Stimulated activated CD4-positive, alpha-beta T cell treated with anti-CD3 and anti-CD28 coated beads, Interleukin-1b, Interleukin-23, amount 100 ng/mL, for 1 hour (primary cell): ENCODE measurements at places on chromosomes 5 and 9.

DNA sequence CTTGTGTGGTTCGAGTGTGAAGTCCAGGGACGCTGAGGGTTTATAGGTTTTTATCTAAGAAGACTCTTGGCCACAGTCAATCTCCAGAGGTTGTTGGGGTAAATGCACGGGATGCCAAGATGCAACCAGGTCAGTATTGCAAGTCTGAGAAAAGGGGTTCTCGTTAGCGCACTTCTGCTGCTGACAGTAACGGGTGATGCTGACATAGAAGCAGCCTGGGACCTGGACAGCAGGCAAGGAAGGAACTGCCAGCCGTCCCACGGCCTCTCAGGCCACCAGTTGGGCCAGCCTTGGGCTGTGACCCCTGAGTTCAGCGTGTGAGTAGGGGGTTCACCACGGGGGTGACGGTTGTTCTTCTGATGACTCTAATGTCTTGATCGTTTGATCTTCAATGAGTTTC is 39.0 kb downstream of the TENT4A start:
- no peak for DNase-seq

GRCh38 chr9:91349115-91349555 is 12.6 kb downstream of the AUH start:
- no peak for DNase-seq

- no peak for DNase-seq
Measured at GRCh38 chr9:130192382-130192999, 20.3 kb downstream of the NCS1 start.

DNA sequence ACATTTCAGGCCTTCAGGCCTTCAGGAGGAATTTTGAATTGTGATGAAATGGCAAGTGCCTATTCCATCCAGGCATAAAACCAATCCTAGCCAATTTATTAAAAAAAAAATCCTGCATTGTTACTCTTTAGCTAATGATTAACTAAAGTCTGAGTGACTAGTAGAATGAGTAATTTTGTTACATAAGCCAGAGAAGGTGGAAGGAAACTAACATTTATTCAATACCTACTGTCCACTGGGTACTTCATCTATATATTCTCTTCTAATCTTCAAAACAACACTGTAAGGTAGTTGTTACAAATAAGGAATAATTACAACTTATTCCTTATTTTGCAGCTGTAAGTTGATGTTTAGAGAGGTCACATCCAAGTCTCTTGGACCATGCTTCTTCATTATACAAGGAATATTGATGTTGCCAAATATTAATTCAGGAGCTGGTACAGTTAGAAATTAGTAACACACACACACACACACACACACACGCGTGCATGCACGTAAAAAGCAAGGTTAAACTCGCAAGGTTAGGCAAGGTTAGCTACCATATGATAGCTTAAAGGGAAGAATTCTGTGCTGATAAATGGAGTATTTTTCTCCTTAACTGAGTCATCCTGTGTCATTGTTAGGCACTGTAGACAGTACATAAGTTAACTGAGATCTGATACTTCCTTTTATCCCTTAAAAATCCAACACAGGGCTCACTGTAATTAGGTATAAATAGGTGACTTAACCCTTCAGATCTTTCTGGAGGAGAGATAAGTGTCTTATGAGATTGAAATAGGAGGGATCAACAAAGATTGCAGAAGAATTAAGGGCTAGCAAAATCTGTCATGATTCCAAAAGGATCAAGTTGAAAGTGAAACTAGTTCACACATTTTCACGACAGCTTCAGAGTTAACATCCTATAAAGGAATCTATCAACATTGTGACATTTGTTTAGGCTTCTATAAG is 596.9 kb downstream of the PDE4D start:
- DNase-seq = no peak

- DNase-seq = no peak
Measured at GRCh38 chr5:157384971-157385709, 74.9 kb upstream of the NIPAL4 start.

GRCh38 chr5:132812781-132813598 is at the start of gene SOWAHA:
Gene SOWAHA, plus strand, starts transcription at chr5:132813302. Its CDS starts 320 bp downstream, at chr5:132813622.
- no peak for DNase-seq

- no peak for DNase-seq
Measured at GRCh38 chr9:127937056-127937387, 632 bp downstream of the DPM2 start.

DNA sequence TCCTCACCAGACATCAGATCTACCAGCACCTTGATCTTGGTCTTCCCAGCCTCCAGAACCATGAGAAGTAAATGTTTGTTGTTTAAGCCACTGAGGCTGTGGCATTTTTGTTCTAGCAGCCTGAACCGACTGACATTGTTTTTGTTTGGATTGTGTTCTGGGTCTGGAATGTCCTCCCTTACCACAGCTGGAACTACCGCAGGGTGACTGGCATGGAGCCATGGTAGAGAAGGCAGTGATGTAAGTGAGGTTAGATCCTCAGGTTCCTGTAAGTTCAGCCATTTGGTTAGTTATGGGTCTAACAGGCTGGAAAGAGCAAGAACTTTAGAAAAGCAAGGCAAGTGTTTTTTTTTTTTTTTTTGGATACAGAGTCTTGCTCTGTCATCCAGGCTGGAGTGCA is 209.3 kb downstream of the DAB2IP start:
- DNase-seq = no peak

DNA sequence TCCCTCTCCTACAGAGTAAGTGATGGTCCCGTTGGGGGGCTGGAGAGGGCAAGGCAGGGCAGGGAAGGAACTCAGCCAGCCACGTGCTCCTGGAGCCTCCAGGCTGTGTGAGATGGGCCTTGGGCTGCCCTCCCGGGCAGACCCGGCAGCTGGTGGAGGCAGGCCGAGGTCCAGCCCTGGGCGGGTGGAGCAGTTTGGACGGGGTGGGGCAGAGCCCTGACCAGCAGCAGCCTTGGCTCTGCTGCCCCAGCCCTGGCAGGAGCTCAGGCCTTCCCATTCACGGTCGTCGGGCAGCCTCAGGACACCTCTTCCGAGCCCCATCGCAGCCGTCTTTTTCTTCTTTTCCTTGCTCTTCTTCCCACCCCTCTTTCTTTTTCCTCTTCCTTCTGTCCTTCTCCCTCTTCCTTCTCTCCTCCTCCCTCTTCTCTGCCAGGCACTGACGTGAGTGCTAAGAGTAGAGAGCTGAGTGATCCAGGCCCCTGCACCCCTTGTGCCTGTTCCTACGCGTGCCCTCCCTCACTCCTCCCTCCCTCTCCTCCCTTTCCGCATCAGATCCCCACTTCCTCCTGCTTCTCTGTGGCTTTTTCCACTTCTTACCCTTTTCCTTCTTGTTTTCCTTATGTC is 42.8 kb downstream of the AMBP start:
- DNase-seq = no peak

DNA sequence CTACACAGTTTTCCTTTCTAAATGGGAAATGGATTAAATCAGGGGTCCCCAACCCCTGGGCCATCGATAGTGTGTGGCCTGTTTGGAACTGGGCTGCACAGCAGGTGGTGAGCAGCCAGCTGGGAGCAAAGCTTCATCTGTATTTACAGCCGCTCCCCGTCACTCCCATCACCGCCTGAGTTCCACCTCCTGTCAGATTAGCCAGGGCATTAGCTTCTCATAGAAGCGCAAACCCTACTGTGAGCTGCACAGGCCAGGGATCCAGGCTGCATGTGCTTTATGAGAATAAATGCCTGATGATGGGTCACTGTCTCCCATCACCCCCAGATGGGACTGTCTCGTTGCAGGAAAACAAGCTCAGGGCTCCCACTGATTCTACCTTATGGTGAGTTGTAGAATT is 41.2 kb upstream of the FLT4 start:
- DNase-seq = no peak

DNA sequence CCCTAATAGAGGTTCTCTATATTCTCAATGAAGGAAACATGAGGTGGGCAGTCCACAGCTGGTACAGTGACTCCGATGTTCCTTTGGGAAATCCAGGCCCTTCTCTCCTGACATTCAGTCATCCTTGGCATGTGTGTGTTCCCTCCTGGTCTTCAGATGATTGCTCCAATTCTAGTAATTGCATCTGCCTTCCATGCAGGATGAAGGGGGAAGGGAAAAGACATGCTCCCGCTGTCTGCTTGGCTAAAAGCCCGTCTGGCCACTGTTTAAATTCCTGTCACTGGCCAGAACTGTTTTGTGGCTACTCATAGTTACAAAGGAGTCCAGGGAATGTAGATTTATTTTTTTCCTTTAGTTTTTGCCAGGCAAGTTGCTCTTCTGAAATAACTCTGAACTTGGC is 65.0 kb downstream of the MAST4 start:
- DNase-seq = no peak

DNA sequence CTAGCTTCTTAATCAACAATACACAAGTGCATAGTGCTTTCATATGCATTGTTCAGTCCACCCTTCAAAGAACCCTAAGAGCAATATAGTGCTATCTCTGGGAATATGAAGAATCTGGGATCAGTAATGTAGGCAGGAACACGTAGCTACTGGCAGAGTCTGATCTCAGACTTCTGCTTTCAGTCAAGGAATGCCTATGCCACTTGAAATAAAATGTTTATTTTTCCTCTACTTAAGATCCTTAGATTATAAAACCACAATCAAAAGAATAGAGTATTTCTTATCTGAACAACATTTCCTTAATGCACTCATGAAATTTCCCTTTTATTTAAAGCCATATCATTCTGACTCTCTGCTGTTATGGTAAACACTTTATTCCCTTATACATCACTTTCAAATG is 1407.8 kb upstream of the C9orf72 start:
- DNase-seq = no peak

DNA sequence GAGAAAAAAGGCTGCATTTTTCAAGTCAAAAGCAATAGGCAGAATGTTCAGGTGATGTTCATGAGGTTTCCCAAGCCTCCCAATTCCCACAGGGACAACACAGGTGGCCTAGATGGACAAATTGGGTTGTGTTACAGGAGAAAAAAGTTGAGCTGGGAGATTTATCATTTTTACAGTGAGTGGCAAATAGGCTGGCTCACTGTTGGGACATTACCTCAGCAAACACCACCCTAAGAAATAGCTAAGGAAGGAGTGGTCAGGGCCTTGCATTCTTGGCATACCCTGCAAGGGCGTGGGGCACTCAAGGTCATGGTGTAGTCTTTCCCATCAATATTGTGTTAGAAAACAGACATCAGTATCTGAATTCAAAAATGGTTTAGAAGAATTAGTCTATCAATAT is 23.3 kb upstream of the CPLANE1 start:
- DNase-seq = no peak

GRCh38 chr9:136581614-136582447 is 36.0 kb upstream of the NOTCH1 start:
- no peak for DNase-seq

DNA sequence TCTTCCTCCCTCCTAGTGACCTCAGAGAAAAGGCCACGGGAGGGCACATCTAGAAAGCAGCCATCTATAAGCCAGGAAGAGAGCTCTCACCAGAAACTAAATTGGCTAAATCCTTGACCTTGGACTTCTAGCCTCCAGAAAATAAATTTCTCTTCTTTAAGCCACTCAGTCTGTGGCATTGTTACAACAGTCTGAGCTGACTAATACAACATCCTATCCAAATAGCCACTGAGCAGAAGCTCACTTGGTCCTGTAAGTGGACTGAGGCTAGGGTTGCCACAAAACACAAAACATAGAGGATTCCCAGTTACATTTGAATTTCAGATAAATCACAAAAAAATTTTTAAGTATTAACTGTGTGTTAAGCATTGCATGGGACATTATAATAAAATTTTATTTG is 383.4 kb downstream of the MLLT3 start:
- DNase-seq = no peak

- DNase-seq = no peak
Measured at GRCh38 chr5:128271859-128272464, 188.4 kb downstream of the SLC12A2 start.

DNA sequence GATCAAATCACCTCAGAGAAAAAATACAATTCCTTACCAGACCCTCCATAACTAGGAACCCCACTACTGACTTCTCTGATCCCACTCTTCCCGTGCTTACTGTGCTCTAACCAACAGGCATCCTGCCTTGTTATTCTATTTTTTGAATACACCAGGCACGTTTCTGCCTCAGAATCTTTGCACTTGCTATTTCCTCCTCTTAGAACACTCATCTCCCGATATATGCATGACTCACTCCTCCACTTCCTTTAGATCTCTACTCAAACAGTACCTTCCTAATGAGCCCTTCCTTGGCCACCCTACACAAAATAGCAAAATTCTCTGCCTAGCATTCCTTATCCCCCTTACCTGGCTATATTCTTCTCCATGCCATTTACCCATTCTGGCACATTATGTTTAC is 43.9 kb downstream of the MAPKAP1 start:
- no peak for DNase-seq
